ENCODE measurements at places on chromosomes 3 and 15.

DNA sequence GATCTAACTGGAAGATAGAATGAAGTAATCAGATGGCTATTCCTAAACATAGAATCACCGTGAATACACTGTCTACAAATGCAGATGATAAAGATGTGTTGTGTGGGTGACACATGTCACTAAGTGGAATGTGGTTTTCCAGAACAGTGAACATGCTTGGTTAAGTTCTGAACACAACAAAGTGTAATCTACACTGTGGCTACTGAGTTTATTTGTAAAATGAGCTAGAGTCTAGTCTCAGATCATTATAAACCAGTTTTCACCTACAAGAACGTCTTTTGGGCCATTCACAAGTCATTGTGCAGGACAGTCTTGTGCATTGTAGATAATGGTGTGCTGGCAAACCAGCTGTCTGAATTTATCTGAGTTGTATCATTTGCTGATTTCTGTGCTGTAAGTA is 35.3 kb downstream of the OXNAD1 start:
- DNase-seq, result no peak

DNA sequence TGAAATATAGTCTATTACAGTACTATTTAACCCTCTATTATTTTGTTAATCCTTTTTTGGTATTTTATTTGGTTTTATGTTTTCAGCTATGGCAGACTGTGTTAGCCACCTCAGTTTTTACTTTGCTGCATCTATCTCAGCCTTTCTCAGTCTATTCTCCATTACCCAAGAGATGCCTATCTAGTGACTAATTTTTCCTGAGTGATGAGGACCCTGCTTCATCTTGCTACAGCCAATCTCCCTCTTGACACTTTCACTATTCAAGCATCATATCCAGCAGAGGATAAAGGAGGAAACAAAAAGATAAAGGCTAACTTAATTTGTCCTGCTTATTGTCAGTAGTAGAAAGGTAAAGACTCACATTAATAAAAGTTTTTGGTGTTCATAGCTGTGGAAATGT is 141.8 kb upstream of the NECTIN3 start:
- DNase-seq, result no peak

DNA sequence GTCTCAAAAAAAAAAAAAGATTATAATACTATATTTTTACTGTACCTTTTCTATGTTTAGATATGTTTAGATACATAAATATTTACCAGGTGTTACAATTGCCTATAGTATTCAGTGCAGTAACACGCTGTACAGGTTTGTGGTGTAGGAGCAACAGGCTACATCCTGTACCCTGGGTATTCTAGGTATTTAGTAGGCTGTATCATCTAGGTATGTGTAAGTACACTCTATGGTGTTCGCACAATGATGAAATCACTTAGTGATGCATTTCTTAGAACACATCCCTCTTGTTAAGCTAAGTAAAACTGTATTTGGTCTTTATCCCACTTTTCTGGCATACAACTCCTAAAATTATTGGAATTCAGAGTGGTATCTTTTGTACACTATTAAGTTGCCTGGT is 77.8 kb downstream of the CDC25A start:
- DNase-seq, result no peak

- no peak for DNase-seq
Observed at GRCh38 chr3:172136330-172136729, 97.0 kb downstream of the FNDC3B start.

GRCh38 chr3:31196881-31197364 is 302.5 kb upstream of the GADL1 start:
- peak; percentile 61 for DNase-seq

GRCh38 chr3:133038089-133038730 is at the start of gene TMEM108:
TSS of gene TMEM108 (plus strand) at chr3:133038391.
- DNase-seq, result peak; percentile 27

DNA sequence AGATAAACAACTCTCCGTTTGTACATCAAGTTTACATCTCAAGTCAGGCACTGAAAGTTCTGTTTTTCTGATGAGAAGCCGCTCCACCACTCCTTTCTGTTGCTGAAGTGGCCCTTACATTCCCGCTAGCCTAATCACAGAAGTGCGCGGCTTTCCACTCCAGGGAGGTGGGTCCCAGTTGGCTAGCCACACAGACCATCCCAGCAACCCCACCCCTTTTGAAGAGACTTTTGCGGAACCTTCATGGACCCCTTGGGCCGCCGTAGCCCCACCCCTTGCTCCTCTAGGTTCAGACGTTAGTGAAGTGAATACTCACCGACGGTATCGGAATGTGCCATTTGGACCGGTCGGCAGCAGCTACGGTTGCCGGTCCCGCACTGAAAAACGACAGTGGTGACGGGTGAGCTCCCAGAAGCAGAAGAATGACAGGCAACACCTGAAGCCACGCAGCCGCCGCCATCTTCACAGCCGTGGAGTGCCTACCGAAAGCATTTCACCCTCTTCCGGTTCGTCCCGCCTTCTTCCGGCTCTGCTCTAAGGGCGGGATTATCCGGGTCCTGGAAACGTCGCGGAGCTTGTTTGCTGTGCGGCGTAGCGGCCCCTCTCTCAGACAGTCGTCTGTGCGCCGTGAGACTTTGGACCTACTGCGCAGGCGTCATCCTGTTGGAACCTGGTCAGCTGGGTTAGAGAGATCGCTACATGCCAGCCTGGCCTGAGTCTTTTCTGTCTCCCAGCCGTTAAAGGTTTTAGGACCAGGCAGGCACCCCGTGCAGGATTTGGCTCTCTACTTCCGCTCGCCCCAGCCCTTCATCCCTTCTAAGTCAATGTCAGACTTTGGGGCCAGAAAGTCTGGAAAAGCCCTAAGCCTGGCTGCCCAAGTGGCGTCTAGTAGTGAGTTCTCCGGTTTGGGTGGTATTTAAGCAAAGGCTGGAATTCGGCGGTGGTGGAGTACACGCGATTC is at the start of the genes GANC and TMEM87A:
GANC (plus strand) TSS at position 263 of the 961 bp plus-strand sequence. CDS start 1,281 bp downstream, outside the sequence.
TMEM87A (minus strand) TSS at position 495 of the 961 bp plus-strand sequence; CDS start at position 460, 35 bp downstream.
- peak; percentile 98 for DNase-seq

DNA sequence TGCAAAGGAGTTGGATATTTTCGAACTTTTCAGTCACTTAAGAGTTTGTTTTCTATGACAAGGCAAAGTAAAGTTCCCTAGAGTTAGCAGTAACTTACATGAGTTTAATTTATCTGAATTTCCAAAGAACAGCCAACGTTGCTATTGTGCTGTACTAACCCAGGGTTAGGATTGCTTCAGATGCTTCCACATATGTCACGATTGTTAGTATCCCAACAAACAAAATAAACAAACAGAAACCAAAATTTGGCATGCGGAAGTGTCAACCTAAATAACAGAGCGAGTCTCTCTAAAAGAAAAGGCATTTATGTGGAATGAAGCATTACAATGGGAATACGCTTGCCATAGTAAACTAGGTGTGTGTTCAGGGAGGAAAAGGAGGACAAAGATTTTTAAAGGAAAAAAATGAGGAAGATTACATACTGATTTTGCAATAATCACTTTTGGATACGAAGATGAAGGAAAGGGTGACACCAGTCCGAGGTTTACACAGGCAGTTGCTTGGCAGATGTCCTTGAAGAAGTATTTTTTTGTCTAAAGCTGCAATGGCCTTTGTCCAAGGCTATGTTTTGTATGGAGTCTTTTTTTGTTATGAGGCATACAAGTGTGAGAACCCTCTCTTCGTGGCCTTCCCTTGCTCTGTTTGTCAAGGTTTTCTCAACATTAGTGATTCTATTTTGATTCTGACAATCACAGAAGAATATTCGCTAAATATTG is 267.9 kb downstream of the GABRG3 start:
- DNase-seq, result no peak

DNA sequence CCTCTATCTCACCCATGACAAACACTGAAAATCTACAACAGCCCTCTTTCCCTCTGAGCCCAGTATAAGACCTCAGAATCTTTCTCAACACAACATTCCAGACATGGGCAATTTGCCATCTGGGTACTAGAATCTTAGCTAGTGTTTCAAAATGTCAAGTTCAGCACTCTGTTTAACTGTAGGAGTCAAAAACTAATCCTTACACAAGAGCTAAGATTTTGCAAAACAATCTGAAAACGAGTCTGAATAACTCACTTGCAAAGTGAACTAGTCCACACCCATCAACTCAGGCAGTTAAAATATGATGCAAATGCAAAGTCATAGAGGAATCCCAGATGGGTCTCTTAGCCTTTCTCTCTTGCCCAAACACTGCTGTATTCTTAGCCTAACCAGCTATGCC is 67.8 kb downstream of the GPR176 start:
- peak; percentile 72 for DNase-seq

- DNase-seq, result no peak
Observed at GRCh38 chr15:74830868-74831267, 4.4 kb downstream of the CPLX3 start.

DNA sequence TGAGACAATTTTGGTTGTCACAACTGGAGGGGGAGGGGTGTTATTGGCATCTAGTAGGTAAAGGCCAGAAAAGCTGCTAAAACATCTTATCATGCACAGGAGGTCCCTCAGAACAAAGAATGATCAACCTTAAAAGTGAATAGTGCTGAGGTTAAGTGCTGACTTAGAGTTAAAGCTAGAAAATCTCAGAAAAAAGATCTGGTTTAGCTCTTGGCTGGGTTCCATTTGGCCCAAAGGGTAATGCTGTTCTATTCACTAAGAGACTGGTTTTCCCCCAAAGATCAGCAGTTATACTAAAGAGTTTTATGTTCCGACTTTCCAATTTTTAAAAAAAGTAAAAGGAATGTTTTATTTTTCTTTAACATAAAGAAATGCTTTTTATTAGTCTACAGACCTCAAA is 15.6 kb downstream of the DCBLD2 start:
- no peak for DNase-seq

DNA sequence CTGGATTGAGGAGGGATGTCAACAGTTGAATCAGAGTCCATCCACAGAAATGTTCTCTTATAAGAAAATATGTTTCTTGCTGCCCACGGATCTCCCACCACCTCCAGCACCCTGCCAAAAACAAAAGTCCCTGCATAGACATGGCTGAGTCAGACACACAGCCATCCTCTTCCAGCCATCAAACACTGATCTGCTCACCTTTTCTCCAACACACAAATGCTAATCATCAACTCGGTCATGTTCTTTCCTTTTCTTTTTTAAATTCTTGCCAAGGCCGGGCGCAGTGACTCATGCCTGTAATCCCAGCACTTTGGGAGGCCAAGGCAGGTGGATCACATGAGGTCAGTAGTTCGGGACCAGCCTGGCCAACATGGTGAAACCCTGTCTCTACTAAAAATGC is 110.7 kb upstream of the IL12A start:
- no peak for DNase-seq

- no peak for DNase-seq
Observed at GRCh38 chr15:42937143-42937542, 16.6 kb upstream of the TTBK2 start.

DNA sequence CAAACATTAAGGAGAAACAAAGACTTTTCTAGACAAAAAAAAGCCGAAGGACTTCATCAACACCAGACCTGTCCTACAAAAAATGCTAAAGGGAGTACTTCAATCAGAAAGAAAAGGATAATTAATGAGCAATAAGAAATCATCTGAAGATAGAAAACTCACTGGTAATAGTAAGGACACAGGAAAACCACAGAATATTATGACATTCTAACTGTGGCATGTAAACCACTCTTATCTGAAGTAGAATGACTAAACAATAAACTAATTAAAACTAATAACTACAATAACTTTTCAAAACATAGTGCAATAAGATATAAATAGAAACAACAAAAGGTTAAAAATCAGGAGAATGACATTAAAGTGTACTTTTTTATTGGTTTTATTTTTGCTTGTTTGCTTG is 584.5 kb upstream of the CCDC54 start:
- DNase-seq, result no peak

- no peak for DNase-seq
Observed at GRCh38 chr3:18144571-18144970, 280.6 kb downstream of the SATB1 start.

DNA sequence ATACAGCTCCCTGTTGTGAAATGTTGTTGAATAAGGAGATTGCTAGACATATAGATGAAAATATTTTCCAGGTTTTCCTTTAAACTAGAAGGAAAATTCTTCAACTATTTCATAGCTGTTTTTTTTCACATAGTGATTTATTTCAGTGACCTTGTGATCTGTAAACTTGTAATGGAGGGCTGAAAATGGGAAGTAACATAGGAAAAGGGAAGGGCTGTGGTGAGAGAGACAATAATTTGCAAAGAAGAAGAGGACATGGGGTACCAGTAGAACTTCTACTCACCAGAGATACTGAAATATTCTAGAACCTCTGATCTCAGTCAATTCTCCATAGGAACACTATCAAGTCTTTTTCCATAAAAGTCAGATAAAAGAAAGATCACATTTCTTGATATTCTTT is 60.4 kb downstream of the PLS1 start:
- no peak for DNase-seq

GRCh38 chr3:25846282-25846681 is 56.4 kb downstream of the OXSM start:
- no peak for DNase-seq

DNA sequence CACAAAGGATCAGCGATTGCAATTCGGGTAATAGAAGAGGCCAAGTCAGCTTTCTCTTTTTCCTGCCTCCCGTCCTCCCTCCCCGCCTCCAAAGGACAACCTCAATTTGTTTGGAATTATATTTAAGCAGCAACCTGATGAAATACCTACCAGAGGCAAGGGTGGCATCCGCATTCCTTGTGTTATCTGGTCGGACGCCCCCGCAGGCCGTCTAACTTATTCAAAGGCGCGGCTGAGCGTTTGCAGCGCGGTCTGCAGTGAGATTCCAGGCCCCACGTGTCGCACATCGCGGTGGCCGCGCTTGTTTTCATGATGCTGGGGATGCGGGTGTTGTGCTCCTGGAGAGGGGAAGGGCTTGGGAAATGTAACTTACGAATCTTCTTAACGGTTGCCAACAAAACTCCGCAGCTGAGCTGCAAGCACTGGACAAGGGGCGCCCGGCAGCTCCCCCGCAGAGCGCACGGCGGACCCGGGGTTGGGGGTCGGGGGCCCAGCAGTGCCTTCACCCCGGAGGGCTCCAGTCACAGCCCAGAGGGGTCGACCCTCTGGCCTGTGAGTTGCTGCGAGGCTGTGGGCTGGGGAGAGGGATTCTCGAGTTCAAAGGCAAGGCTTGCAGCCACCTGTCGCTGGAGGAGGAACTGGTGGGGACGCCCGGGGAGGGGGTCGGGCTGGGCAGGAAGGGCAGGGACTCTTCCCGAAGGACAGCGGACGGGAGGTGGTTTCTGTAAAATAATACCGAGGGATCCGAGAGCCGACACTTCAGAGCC is 20.5 kb upstream of the RGMA start:
- DNase-seq, result no peak
